Posterior vena cava (tissue), 2 donors: ENCODE measurements at places on chromosomes 13 and 19. TPM values are rescaled to one million over a fixed set of nuclear protein-coding genes. Genes with fewer than 3 reads are reported as not detected.

The CASP14 gene
- total RNA-seq: not detected

The KLK3 gene
- total RNA-seq: not detected

- no peak for DNase-seq
These were observed 2.3 kb upstream of the N4BP2L1 start for GRCh38 chr13:32430018-32430747.

DNA sequence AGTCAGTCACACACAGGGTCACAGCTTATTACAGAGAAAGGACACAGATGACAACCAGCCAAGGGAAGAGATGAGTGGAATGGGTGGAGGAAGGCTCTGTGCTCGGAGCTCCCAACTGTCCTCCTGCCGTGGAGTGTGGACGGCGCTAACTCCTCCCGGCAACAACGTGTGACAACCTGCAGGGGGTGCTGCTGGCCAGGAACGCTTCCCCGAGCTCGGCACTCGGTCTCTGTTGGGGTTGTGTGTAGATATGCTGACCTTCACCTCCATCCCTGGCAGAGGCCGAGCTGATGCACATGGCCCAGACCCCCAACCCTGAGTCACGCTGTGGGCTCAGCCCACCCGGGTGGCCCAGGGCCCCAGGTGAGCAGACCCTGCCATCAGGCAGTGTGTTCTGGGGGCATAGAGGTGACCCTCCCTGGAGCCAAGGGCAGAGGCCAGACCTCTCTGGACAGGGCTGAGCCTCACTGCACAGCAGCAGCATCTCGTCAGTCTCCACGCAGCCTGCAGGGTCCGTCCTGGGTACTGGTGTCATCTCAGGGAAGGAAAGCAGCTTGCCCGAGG is 14.1 kb downstream of the ZNF444 start:
- peak; percentile 84 for DNase-seq

- no peak for DNase-seq
These were observed 4.0 kb downstream of the SPPL2B start for GRCh38 chr19:2332341-2333026.

GRCh38 chr13:26837997-26838396 is 77.4 kb upstream of the GPR12 start:
- DNase-seq: no peak

- no peak for DNase-seq
These were observed 551 bp downstream of the FZR1 start for GRCh38 chr19:3506384-3507340.

GRCh38 chr19:11694533-11695439 is 44.0 kb downstream of the ZNF823 start:
- DNase-seq: peak; percentile 98

GRCh38 chr19:13094106-13094504 is 8.6 kb downstream of the LYL1 start:
- no peak for DNase-seq

DNA sequence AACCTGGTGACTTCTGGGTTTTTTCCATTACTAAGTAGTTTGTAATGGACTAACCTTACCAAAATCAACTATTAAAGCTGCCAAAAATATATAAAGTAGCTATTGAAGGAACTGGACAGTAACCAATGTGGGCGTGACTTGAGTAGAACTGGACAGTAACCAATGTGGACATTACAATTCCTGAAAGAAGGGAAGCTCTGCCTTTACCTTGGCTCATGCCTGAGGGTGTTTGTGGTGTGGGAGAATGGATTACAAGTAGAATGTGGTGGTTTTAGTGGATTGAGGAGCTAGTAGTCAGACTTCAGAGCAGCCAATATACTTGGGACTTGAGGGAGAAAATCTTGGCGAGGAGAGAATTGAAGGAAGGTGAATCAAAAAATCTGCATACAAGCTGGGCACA is 17.5 kb downstream of the LRRC63 start:
- DNase-seq: no peak

DNA sequence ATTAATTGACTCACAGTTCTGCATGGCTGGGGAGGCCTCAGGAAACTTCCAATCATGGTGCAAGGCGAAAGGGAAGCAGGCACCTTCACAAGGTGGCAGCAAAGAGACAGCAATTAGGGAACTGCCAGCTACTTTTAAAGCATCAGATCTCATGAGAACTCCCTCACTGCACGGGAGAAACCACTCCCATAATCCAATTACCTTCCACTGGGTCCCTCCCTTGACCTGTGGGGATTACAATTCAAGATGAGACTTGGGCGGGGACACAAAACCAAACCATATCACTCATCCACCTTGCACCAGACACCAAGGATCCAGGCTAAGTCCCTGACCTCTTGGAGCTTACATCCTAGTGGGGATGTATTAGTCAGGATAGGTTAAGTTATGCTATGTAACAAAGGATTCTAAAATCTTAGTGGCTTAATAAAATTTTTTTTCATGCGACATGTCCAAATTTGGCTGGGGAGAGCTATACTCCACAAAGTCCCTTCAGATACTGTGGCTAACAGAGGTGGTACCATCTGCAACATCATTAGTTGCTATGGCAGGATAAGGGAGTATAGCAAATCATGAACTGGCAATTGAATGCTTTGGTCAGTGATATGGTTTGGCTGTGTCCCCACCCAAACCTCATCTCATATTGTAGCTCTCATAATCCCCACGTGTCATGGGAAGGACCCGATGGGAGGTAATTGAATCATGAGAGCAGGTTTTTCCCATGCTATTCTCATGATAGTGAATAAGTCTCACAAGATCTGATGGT is 8.3 kb upstream of the FAM187B start:
- peak; percentile 24 for DNase-seq

GRCh38 chr19:10018263-10018662 is 5.0 kb downstream of the RDH8 start:
- no peak for DNase-seq
